Dermis microvascular lymphatic vessel endothelial cell (primary cell): ENCODE measurements at places on chromosomes 11 and 22. TPM values are rescaled to one million over a fixed set of nuclear protein-coding genes. Genes with fewer than 3 reads are reported as not detected.

C11orf16 gene
- not detected in 2 replicates for total RNA-seq

DNA sequence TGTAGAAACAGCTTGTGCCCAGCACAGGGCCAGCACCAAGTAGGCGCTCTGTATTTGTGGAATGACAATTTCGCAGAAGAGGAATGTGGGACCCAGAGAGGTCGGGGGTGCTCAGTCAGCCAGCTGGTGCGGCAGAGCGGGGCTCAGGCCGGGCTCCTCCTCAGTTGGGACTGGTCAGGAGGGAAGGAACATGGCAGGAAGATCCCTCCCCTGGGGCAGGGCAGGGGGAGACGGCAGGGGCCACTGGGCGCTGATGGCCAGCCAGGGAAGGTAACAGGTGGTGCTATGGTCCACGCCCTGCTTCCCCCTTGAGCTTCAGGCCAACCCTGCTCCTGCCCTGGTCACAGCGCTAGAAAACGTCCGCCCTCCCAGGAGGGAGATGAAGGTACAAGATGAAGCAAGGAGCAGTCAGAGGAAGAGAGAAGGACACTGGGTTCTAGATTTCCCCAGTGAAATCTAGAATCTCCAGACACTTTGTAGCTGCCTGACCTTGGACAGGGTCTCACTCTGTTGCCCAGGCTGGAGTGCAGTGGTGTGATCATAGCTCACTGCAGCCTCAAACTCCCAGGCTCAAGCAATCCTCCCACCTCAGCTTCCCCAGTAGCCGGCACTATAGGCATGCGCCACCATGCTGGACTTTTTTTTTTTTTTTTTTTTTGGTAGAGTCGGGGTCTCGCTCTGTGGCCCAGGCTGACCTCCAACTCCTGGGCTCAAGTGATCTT is 13.5 kb upstream of the SPI1 start:
- DNase-seq = no peak

DNA sequence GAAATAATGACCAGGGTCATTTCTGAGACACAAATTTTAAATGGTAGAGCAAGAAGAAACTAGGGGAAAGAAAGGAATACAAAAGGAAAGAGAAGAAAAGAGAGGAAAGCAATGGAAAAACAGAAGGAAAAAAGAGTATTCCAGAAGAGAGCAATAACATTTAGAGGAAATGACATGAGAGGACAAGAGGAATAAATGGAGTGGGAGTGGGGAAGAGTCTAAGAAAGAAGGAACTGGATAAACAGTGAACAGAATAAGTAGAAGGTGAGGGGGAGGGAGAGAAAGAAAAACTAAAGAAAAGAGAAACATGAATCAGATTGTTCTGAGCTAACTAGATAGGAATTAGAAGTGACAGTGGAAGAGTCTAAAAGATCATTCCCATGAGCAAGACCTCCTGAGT is 28.4 kb downstream of the PRDM10 start:
- no peak for DNase-seq

RAB36 gene
- 0.51 and 0.77 TPM in 2 replicates for total RNA-seq

NRXN2 gene
- total RNA-seq = not detected in 2 replicates

GRCh38 chr11:33443684-33444083 is 186.5 kb downstream of the HIPK3 start:
- no peak for DNase-seq

- DNase-seq = no peak
These were observed 796.6 kb downstream of the TBC1D22A start for GRCh38 chr22:47558828-47559700.

RAB39A gene
- 0.13 TPM in 1 of 2 replicates, not detected in the other for total RNA-seq
